ENCODE measurements at places on chromosomes 12 and 14.

DNA sequence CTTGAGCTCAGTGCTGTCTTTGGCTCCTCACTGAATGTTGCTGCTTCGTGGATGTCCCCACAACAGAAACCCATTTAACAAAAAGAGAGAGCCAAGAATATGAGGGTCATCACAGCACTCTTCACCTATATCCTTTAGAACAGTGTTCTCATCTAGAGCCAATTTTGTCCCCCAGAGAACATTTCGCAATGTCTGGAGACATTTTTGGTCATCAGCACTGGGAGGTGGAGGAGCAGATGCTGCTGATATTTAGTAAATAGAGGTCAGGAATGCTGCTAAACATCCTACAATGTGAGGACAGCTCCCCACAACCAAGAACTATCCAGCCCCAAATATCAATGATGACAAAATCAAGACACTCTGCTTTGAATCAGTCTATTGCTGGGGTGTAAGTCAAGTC lies 92.5 kb downstream of the BBS10 start:
- no peak for DNase-seq

GRCh38 chr12:100141666-100141997 lies 1.0 kb downstream of the BLTP3B start:
- DNase-seq: no peak

GRCh38 chr12:77724367-77724957 lies 106.2 kb upstream of the NAV3 start:
- peak; percentile 30 for DNase-seq

GRCh38 chr14:21414137-21414631 lies 30.4 kb upstream of the SUPT16H start:
- no peak for DNase-seq

DNA sequence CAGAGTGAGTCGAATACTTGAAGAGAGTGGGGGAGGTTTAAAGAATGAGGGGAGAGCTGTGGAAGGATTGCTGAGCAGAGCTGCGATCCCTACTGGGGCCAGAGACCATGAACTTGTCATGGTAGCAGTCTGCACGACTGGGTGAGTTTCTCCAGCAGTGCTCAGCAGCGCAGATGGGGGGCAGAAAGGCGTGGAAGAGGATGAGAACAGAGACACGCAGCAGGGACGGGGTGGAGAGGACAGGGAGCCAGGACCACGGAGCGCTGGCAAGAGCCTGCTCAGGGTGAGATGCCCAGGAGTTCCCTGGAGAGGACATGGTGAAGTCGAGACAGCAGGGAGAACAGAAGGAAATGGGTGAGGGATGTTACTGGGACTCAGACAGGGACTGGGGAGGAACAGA lies 2.1 kb upstream of the AQP6 start:
- DNase-seq: no peak
